ENCODE measurements at places on chromosomes 6 and 20. TPM values are rescaled to one million over a fixed set of nuclear protein-coding genes. Genes with fewer than 3 reads are reported as not detected.

COX4I2 gene
- total RNA-seq: not detected

LINC00237 gene
- not detected for total RNA-seq

GPANK1 gene
- 17.7 TPM for total RNA-seq

SLC17A2 gene
- total RNA-seq: not detected

TP53TG5 gene
- total RNA-seq: not detected

HNF4A gene
- total RNA-seq: not detected

DCDC2 gene
- 37.1 TPM for total RNA-seq

All from kidney epithelial cell (primary cell).